Type B pancreatic cell (in vitro differentiated cells): ENCODE measurements at places on chromosomes 7 and 10.

GRCh38 chr7:121259826-121260225 is 69.0 kb upstream of the WNT16 start:
- no peak for DNase-seq

GRCh38 chr10:103566536-103566935 is 73.0 kb downstream of the NEURL1 start:
- DNase-seq, result no peak

GRCh38 chr10:24992512-24993133 is 23.3 kb downstream of the ENKUR start:
- DNase-seq, result no peak

DNA sequence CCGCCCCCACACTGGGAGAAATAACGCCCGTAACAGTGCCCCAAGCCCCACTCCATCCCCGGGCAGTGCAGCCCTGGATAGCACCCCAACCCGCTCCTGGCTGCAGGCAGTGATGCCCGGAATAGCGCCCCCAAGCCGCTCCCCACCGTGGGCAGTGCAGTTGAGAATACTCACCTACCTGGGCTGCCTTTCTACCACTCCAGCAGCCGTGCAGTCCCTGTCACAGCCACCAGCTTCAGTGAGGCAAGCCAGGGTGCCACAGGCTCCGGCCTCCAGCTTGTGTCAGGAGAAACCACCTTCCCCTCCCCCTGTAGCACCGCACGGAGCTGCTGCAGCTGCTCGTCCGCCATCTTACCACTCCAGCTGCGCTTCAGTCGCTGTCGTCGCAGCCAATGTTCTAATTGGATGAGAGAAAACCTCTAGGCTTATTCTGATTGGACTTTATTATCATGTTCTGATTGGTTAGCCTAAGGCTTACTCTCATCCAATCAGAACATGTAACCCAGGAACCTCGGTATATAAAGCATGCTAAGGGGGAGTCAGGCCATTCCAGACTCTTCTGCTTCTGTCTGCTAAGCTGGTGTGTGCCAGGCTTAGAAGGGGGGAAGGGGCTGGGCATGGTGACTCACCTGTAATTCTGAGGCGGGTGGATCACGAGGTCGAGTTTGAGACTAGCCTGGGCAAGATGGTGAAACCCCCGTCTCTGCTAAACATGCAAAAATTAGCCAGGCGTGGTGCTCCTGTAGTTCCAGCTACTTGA is 53.2 kb upstream of the ZNF33B start:
- no peak for DNase-seq

DNA sequence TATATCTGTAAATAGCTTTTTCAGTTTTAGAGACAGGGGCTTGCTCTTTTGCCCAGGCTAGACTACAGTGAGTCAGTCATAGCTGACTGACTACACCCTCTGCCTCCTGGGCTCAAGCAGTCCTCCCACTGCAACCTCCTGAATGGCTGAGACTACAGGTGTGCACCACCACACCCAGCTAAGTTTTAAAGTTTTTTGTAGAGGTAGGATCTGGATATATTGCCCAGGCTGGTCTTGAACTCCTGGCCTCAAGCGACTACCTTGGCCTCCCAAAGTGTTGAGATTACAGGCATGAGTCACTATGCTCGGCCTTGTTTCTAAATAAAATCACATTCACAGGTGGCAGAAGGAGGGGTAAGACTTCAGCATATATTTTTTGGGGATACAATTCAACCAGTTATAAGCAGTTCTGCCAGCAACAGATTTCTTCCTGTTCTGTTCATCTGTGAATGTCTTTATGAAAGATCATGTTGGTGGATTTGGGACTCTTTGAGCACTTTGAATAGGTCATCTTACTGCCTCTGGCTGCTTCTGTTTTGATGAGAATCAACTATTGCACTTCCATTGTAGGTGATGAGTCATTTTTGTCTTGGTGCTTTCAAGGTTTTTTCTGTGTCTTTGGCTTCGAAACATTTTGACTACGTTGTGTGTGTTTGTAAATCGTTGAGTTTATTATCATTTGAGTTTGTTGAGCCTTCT is 15.7 kb downstream of the RBM33 start:
- no peak for DNase-seq

- no peak for DNase-seq
Measured at GRCh38 chr7:88311675-88312036, 5.0 kb upstream of the STEAP4 start.

- DNase-seq, result no peak
Measured at GRCh38 chr10:120492346-120492745, 35.3 kb downstream of the PLPP4 start.
